ENCODE measurements at places on chromosomes 7 and 10. TPM values are rescaled to one million over a fixed set of nuclear protein-coding genes. Genes with fewer than 3 reads are reported as not detected.

Gene NKX2-3
- not detected for total RNA-seq

Gene UPK3B
- total RNA-seq = not detected

Gene ABCF2
- total RNA-seq = 70.8 TPM

DNA sequence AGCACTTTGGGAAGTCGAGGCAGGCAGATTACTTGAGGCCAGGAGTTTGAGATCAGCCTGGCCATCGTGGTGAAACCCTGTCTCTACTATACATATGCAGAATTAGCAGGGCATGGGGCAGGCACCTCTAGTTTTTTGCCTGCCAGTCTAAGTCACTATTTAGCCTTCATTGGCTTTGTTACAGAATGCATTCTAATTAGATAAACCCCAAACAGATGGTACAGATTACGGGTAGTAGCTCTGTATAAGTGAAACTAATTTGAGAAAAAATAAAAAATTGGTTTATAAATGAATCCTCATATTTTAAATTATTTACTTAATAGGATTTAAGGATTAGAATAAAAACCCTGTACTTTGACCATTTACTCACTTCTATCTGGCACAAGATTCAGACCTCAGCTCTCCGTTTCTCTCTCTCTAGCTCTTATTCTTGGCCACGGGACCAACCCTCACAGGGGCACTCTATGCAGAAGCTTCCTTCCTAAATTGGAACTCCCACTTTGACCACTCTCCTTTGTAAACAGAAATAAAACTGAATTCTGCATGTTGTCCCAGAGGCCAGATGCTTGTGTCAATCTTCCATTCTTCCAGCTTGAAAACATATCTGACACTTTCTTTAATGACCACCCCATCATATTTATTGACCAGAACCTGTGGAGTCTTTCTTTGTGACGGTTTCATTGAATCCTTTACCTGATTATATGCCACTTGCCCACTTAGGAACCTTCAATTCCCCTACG lies 26.8 kb downstream of the BET1 start:
- no peaks in the 10 kb centered on the region for H3K36me3 ChIP-seq
- DNase-seq = no peak
- H3K27ac ChIP-seq = no peak overlapping the region
- no peak overlapping the region for H3K4me3 ChIP-seq

DNA sequence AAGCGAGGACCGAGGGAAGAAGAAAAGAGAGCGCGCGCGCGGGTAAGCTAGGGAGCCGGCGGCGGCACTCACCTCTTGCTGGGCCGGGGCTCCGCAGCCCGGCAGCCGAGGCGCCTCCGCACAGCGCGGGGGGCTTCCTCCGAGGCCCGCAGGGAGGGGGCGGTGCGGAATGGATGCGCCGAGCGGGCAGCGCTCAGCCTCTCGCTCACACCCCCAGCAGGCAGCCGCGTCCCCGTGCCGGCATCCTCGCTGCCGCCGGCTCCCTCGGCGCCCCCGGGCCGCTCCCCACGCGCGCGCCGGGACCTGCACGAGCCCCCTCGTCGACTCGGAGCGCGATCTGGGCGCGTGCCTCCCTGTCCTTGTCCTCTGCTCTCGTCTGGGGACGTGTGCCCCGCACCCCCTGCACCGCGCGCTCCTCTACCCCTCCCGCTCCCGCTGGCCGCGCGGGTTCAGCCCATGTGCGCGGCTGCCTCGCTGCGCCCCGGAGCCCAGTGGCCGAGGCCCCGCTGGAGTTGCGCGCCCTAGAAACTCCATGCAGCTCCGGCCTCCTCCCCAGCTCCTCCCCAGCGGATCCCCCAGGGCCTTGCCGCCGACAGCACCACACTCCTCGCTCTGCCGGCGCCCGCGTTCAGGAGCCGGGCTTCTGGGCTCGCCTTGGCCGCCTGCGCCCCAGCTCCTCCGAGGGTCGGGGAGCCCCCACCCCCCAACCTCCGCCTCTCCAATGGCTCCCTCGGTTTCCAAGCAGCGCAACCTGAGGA lies 75.3 kb downstream of the CALN1 start:
- peaks cover 2% of the 10 kb centered on the region for H3K27me3 ChIP-seq
- no peaks in the 10 kb centered on the region for H3K36me3 ChIP-seq
- DNase-seq = no peak
- no peak overlapping the region for H3K27ac ChIP-seq

GRCh38 chr10:87642988-87643387 lies 16.7 kb upstream of the PAPSS2 start:
- H3K27ac ChIP-seq = no peak overlapping the region
- peaks cover 4% of the 10 kb centered on the region for H3K27me3 ChIP-seq
- H3K36me3 ChIP-seq = no peaks in the 10 kb centered on the region
- DNase-seq = no peak

- peaks cover 30% of the 10 kb centered on the region for H3K4me1 ChIP-seq
- H3K36me3 ChIP-seq = peaks cover 10% of the 10 kb centered on the region
- no peak for DNase-seq
- peaks cover 1% of the 10 kb centered on the region for H3K27me3 ChIP-seq
- H3K4me3 ChIP-seq = no peak overlapping the region
Observed at GRCh38 chr7:102849079-102849478, 63.7 kb upstream of the LRRC17 start.

GRCh38 chr10:47076949-47077361 lies 165.7 kb downstream of the PTPN20 start:
- peak; percentile 23 for DNase-seq
- H3K4me1 ChIP-seq = peaks cover 19% of the 10 kb centered on the region
- no peak overlapping the region for H3K4me3 ChIP-seq

- peak overlapping the region; percentile 46 for H3K4me3 ChIP-seq
- DNase-seq = no peak
- H3K36me3 ChIP-seq = peaks cover 4% of the 10 kb centered on the region
- H3K27ac ChIP-seq = peak overlapping the region; percentile 91
- no peaks in the 10 kb centered on the region for H3K27me3 ChIP-seq
Observed at GRCh38 chr7:142440906-142441411, 183.1 kb upstream of the PRSS58 start.

GRCh38 chr7:157613575-157614322 lies 276.9 kb downstream of the DNAJB6 start:
- H3K27ac ChIP-seq = no peak overlapping the region
- H3K36me3 ChIP-seq = peaks cover 8% of the 10 kb centered on the region
- no peaks in the 10 kb centered on the region for H3K4me1 ChIP-seq
- H3K27me3 ChIP-seq = peaks cover 6% of the 10 kb centered on the region
- no peak for DNase-seq

DNA sequence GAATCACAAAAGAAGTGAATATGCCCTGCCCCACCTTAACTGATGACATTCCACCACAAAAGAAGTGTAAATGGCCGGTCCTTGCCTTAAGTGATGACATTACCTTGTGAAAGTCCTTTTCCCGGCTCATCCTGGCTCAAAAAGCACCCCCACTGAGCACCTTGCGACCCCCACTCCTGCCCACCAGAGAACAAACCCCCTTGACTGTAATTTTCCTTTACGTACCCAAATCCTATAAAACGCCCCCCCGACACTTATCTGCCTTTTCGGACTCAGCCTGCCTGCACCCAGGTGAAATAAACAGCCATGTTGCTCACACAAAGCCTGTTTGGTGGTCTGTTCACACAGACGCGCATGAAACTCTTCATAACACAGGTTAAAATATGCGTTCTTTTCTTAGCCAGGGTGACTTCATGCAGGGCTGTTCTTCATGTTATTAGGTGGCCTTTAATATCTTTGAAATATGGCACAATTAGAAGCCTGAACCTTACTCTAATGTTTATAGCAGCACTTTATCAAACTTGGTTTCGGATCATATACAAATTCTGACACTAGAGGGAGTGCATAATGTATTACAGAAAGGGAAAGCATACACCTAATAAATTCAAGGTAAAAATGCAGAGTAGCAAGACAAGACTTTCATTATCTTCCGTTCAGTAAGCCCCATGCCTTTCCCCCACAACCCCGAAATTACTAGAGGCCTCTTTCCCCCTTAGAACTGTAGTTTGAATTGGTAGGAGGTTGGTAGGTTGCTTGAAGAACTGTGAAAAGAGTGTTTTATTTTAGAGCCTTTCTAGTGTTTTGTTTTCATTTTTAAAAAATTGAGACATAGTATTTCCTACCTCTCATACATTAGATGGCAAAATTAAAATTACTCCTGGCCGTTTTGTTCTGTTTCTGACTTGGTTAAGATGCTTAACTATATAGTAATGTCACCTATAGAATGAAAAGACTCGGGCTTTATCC lies 117.9 kb downstream of the NPY start:
- no peaks in the 10 kb centered on the region for H3K36me3 ChIP-seq
- peak overlapping the region; percentile 74 for H3K4me3 ChIP-seq
- H3K27ac ChIP-seq = no peak overlapping the region
- peak; percentile 41 for DNase-seq
- H3K4me1 ChIP-seq = no peaks in the 10 kb centered on the region

DNA sequence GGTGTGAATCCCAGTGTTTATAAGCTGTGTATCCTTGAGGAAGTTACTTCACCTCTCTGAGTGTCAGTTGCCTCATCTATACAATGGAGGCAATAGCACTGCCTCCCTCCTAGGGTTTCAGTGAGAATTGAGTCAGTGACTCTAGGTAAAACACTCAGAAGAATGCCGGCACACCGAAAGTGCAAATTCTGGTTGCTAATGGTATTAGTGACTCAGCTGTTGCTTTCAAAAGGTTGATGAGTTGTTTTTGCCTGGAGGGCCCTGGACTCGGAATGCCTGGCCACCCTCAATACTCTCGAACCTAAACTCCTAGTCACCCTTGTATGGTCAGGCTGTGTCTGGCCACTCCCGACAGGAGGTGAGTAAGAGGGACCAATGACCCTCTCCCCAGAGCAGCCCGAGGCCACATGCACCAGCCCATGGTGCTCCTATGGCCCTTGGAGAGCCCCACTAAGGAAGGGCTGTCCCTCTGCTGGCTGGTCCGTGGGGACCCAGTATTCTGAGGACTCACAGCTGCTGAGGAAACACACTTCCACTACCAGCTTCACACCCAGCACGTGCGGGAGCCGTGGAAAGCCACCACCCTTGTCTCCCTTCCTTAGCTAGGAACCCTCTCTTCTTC lies 60.2 kb downstream of the CALML3 start:
- peak overlapping the region; percentile 39 for H3K4me3 ChIP-seq
- peak overlapping the region; percentile 94 for H3K27ac ChIP-seq
- DNase-seq = peak; percentile 98
- H3K4me1 ChIP-seq = peaks cover 50% of the 10 kb centered on the region
- H3K27me3 ChIP-seq = peaks cover 2% of the 10 kb centered on the region

Data from HFFc6 (cell line).